Effector memory CD4-positive, alpha-beta T cell (primary cell): ENCODE measurements at places on chromosomes 3 and 15.

DNA sequence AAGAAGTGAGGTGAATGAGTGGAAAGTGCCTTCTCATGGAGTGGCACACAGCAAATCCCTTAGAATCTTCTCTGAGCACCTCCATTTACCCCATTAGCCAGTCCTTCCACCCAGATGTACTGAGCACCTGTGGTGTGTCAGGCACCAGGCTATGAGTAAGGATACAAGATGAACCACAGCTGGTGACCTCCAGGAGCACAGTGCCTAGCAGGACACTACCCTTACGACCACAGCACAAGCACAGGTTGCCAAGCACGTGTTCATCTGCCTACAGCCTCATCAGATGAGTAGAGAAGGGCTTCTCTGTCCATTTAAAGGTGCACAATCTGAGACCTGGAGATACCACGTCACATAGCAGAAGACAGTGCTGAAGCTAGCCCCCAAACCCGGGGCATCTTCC, 6.2 kb downstream of the MYLK start:
- no peak for DNase-seq

DNA sequence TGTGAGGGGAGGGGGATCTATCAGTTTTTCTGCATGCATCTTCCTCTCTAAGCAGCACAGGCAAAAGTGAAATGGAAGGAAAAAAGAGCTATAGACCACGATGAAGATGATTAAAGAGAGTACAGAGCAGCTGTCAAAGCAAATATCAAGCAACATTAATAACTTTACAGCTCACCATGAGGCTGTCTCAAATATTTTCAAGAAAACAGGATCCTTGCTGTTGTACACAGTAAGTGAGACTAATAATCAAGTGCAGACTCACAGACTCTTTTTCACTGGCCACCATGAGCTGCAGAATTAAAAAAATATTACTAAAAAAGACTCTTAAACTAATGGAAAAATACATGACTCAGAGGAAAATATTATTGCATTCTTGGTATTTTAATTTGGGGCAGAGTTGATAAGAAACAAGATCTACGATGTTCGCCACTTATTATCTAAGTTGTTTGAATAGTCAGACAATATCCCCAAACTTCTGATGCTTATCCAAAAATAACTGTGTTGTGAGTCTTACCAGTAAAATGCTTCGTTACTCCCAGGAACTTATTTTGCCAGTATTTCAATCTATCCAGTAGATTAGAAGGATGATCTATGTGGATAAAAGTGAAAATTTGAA, 817.5 kb upstream of the ALCAM start:
- DNase-seq, result no peak

GRCh38 chr15:92580933-92581445, 74.6 kb downstream of the FAM174B start:
- DNase-seq, result no peak

- no peak for DNase-seq
These were observed 2.4 kb upstream of the SEC62 start for GRCh38 chr3:169964176-169964575.

DNA sequence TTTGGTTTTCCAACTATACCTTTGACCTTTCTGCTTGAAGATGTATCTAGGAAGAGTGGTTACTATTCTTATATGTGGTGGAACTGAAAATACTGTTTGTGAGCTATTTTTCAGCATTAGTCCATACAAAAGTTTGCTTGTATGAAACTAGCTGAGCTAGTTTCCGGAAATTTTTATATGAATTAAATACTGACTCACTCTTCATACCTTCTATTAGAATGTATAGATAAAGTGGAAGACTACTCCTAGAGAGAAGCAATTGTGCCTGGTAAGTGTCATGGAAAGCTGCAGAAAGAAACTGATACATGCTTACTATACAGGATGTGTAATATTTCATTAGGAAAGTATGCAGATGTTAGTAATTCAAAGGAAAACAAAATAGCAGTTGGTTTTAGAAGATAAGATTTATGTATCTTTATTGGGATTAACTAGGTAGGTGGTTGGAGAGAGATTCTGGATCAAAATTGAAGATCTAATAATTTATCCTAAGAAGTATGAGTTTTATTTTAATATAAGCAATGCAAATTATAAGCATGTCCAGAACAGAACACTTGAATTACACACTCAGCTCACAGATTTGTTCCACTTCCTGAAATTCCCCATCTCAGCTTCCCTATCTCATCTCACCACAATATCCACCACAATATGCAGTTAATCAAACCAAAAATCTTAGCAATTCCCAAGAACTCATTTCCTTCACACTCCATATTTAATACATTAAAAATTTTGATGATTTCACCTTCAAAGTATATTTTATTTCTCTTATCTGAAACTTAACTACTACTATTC, 82.8 kb downstream of the BCHE start:
- DNase-seq, result no peak

- no peak for DNase-seq
These were observed 92.0 kb upstream of the IGF1R start for GRCh38 chr15:98556321-98556720.
